Fibroblast of the aortic adventitia (primary cell): ENCODE measurements at places on chromosomes 11 and 22. TPM values are rescaled to one million over a fixed set of nuclear protein-coding genes. Genes with fewer than 3 reads are reported as not detected.

Gene MUC15
- 0.25 TPM in 1 of 2 replicates, not detected in the other for total RNA-seq

Gene SOX10
- not detected in 2 replicates for total RNA-seq

Gene KDM4E
- total RNA-seq, result not detected in 2 replicates

Gene ST3GAL4
- 9.6 and 25.4 TPM in 2 replicates for total RNA-seq

Gene POTEH
- not detected in 2 replicates for total RNA-seq

Gene CARD18
- total RNA-seq, result not detected in 2 replicates

Gene VPREB3
- not detected in 2 replicates for total RNA-seq

Gene PANX3
- not detected in 2 replicates for total RNA-seq

Gene MB
- total RNA-seq, result not detected in 2 replicates

Gene TMPRSS4
- not detected in 2 replicates for total RNA-seq

Gene LRRC75B
- 4.0 and 6.0 TPM in 2 replicates for total RNA-seq

Gene BTBD18
- 0.09 TPM in 1 of 2 replicates, not detected in the other for total RNA-seq
